ENCODE measurements at places on chromosomes 6 and 20.

DNA sequence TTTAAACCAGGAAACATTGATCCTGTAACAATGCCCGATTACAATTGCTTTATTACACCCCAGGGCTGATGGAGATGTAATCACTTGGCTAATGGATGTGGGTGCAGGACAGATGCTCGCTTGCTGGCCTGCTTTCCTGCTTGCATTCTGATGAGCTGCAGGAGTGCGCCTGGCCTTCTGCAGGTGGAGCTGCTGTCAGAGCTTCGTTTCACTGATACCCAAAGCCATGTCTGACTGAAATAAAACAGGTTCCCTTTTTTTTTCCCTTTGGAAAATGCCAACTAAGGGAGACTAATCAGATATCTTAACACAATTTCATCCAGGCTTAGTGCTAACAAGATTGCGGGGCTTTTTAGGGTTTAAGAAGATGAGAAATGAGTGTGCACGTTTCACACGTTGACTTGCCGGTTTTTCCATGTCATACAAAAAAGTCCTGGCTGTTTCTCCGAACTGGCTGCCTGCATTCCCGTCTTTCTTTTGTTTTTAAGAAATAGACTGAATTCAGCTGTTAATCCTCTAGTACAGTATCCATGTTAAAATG, 60.7 kb downstream of the VAPB start:
- no peak for DNase-seq

- peak; percentile 97 for DNase-seq
These were observed 36.0 kb upstream of the SMIM29 start for GRCh38 chr6:34284563-34285447.

DNA sequence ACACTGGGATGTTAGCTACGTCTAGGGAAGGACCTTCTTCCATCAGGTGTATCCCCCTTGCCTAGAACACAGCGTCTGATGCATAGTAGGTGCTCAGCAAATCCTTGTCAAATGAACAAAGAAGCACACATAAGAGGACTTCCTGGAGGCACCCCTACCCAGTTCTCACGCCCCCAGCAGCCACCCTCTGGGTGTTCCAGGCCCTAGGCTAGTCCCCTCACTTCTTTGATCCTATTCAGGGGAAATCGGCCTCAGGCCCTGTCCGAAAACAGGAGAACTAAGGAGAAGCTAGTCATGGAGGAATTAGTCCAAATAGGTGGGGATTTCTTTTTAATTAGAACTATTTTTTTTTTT, 84.7 kb upstream of the SIRPA start:
- no peak for DNase-seq

- DNase-seq, result no peak
These were observed 138.9 kb downstream of the PDE7B start for GRCh38 chr6:135990439-135990838.

GRCh38 chr20:45735552-45735951, 13.4 kb downstream of the SPINT4 start:
- DNase-seq, result no peak

- no peak for DNase-seq
These were observed 266.0 kb upstream of the CITED2 start for GRCh38 chr6:139640448-139640847.

DNA sequence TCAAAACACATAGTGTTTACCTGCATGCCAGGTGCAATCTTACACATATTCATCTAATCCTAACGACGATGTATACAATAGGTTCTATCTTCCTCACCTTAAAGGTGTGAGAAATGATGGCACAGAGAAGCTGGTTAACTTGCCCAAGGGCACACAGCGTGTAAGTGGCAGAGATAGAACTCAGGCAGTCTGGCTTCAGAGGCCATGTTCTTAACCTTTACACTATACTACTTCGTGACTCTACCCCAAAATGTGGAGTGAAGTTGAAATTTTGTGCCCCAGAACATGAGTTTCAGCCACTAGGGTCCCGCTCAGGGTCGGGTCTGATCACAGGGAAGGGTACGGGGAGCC, 584 bp downstream of the VPS52 start:
- no peak for DNase-seq

DNA sequence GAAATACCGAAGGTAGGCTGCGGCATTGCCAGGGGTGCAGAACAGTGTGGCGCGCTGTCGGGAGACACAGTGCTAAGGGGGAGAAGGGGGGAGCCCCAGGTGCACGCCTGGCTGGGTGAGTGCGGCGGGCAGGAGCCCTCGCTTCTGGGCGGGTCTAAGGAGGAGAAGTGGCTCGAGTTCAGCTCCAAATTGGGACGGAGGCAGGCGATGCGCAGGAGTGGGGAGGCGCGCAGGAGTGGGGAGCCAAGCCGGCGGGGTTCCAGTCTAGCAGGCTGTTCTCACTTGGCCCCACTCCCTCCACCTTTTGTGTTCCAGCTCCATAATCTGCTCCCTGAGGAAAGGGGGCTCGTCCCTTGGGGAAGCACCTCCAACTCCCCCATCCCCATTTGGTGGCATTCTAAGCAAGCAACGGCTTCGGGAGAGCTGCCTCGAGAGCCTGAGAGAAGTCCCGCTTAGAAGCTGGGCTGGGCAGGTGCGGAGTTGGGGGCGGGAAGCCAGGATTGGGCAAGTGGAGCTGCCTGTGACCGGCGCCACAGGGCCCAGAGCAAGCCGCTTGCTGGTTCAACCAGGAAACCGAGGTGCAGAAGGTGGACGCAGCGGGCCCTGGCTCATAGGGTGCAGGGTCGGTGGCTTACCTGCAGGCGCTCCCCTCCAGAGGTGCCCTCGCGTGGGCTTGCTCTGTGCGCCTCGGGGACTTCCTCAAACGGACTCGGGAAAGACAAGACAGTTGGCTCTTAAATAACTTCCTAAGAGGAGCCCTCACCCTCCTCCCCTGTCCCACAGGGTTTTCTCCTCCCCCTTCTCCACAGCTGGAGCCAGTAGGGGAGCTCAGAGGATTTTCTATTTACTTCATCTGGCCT, at the start of gene F13A1:
Gene F13A1, minus strand, starts transcription at position 711 of the 860 bp plus-strand sequence. CDS start 1,998 bp downstream, outside the sequence.
- no peak for DNase-seq

GRCh38 chr20:1437235-1437904, 29.3 kb downstream of the NSFL1C start:
- peak; percentile 85 for DNase-seq

GRCh38 chr6:6039946-6040509, 33.3 kb upstream of the NRN1 start:
- DNase-seq, result no peak

GRCh38 chr20:21395666-21396598, 1.4 kb downstream of the NKX2-4 start:
- peak; percentile 23 for DNase-seq

DNA sequence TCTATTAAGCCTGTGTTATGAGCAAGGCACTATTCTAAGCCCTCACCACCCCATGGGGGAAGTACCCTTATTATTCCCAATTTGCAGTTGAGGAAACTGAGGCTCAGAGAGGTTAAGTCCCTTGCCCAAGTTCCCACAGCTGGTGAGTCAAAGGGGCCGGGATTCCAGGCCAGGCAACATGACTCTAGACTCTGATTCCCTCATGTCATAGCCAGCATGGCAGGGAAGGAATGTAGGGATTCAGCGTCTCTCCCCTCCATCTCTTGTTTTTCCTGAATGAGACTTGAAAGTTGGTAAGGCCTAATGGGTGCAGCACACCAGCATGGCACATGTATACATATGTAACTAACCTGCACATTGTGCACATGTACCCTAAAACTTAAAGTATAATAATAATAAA, 6.7 kb downstream of the C6orf132 start:
- DNase-seq, result no peak

DNA sequence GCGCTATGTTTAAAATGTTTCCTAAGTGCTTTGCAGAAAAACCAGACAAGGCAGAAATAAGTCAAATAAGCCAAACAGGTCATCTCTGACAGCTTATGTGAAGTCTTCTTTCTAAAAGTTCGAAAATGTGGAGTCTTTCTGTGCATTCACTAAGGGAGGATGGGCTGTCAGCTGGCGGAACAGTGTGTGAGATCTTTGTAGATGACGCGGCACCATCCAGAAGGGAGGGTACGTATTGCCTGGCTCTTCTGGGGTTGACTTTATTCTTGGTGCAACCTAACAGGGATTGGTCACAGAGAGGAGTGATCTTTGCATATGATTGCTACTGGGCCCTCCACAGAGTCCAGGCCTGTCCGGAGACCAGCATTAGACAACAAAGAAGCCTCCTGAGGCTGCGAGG, 114.5 kb upstream of the EDN1 start:
- DNase-seq, result no peak

- DNase-seq, result peak; percentile 71
These were observed 36.6 kb downstream of the NKX2-4 start for GRCh38 chr20:21360705-21361104.

DNA sequence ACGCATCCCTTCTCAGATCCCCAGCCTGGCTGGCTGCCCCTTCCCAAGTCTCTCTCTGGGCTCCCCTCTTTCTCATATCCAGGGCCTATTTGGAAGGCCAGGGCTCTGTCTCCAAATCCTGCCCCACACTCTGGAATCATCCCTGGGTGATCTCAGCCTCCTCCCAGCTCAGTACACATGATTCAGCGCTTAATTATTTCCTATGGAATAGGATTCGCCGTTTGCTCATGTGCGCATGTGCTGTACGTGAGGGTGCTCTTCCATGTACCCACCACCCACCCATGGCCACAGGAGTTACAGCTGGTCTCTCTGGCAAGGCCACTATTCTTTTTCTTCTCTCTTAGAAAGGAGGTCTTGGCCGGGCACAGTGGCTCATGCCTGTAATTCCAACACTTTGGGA, 81.7 kb upstream of the FOXP4 start:
- DNase-seq, result no peak

DNA sequence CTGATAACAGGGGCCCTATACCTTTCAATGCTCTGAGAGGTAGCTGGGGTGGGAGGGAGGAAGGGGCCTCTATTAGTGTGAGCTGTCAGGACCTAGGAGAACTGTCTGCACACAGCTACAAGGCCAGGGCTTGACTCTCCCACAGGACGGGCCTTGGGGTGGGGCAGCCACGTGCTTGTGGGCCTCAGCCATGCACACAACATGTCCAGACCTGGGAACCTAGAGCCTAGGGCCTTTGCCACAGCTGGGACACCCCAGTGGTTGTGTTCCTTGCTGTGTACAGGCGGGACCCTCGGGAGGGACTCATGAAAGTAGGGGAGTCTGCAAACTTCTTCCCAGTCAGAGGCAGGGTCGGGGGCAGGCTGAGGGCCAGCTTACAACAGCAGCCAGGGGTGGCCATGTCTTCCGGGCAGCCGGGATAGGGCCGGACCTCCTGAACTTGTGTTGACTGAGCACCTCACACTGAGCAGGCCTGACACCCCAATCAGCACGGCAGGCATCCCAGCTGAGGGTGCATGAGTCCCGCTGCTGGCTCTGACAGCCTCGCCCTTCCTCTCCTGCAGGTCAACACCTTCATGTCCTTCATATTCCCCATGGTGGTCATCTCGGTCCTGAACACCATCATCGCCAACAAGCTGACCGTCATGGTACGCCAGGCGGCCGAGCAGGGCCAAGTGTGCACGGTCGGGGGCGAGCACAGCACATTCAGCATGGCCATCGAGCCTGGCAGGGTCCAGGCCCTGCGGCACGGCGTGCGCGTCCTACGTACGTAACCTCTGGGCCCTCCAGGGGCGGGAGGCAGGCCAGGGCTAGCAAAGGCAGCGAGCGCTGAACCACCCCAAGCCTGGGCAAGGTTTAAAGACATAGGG, 41.9 kb upstream of the MRGBP start:
- no peak for DNase-seq

DNA sequence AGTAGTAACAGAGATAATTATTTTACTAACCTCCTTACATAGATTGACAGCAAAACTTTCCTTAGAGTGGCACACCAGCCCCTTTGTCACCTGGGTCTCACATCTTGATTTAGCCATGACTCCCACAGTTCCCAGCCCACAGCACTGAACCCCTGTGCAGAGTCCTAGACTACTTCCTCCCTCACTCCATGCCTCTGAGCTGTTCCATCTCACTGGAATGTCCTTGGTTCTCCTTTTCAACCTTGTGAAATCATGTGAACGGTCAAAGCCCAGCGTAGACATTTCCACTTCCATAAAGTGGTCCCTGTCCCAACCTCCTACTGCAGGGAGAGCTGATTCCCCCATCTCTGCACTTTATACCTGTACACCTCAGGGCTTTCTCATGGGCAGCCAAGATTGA, 19.7 kb downstream of the CGA start:
- DNase-seq, result no peak

- DNase-seq, result no peak
These were observed 263.0 kb upstream of the PLCB4 start for GRCh38 chr20:8805737-8806442.

- no peak for DNase-seq
These were observed 10.0 kb upstream of the LATS1 start for GRCh38 chr6:149727793-149728498.

DNA sequence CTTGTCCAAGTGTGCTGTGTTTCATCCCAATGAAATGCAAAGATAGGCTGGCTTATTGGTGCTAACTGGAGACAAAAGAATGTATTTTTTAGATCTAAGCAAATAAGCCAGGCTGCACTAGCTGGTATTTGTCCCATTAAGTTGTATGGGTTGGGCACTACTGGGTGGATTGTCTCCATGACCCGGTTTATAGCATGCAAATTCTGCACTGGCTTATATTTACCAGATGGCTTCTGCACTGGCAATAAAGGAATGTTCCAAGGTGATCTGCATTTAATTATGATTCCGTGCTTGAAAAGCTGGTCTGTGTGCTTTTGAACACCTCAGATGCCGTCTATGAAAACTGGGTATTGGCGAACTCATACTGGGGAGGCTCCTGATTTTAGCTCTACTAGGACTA, 61.4 kb upstream of the MOCS1 start:
- DNase-seq, result no peak

DNA sequence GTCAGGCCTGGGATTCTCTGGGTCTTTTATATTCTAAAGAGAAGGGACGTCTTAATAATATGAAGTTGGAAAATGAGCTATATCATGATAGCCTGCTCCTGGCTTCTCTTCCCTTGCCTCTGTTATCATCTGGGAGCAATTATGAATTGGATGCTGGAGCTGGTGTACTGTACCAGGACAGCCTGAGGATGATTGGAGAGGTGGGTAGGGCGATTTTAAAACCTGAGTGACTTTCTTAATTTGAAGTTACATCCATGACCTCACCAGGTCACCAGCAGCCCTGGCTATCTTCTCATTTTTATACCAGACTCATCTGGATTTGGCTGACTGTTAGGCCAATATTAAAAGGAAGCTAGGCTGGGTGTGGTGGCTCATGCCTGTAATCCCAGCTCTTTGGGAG, 317.6 kb downstream of the CLIC5 start:
- no peak for DNase-seq

DNA sequence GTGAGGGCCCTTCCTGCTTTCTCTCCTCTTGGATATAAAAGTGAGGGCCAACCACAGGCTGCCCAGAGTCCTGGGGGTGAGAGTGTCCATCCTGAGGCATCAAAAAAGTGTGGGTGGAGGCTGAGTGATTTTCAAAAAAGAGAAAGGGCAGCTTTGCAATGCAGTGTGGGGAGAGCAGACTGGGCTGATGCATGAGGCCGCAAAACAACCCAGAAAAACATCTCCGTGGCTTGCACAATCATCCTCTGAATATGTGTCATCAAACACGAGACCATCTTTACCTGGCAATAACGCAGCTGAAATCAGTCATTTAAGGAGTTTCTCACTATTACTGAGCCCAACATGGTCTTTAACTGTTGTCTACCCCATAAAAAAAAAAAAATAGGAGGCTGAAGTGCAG, 191.2 kb upstream of the SOX4 start:
- DNase-seq, result no peak

- no peak for DNase-seq
These were observed 40.2 kb downstream of the CCN2 start for GRCh38 chr6:131910956-131911355.

- peak; percentile 39 for DNase-seq
These were observed 24.3 kb downstream of the SNX14 start for GRCh38 chr6:85569323-85569722.
